ENCODE measurements at places on chromosomes 5 and 9.

DNA sequence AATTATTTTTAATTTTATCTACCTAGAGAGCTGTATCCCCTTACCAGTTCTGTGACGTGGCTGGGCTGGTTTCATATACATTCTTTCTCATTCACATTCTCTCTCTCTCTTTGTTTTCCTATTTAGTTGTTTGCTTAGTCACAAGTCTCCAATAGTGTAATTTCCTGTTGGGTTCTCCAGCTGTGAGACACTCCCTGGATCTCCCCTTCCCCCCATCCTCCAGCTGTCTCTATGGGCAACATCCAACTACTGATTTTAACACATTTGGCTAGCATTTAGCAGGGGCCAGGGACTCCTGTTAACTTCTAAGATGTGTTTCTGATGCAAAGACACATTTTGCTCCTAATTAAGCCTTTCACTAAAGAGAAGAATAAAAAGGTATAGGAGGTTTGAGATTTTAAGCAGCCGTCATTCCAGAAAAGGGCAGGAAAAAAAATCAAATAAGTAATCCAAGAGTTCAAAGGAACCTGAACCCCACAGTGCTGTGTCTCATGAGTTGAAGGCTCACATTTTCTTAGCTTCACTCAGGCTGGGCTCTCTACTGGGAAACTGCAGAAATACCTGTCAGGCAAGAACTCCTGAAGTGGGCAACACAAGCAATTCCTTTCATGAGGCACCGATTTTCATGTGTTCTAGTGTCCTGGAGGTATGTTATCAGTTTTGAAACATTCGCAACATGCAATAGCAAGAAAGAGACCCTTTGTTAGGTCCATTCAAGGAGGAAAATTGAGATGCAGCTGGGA is 198.7 kb upstream of the C9orf72 start:
- no peak for DNase-seq

- DNase-seq = no peak
Observed at GRCh38 chr5:170402508-170402907, 13.3 kb upstream of the KCNMB1 start.

DNA sequence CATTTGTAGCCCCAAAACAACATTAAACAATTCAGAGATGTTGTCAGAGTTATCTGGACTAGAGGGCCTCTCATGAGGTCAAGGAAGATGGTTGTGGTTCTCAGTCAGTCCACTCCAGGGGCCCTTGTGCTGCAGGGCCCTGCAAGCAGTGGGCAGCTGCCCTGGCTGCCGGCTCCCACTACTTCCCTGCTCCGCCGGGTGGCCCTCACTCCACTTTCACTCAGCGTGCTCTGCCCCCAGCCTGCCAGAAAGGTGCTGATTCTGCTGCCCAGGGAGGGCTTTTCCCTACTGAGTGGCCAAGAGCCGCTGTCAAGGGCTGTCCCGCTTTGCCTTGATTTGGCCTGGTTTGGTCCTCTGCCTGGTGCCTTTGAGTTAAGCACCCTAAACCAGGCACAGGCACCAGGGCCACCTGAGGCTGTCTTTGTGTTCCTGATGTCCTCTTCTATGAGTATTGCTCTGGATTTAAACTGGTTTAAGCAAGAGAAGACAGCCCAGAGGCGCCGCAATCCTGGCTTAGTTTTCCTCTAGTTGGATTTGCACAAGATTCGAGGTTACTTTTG is 117.2 kb downstream of the GADD45G start:
- DNase-seq = no peak

DNA sequence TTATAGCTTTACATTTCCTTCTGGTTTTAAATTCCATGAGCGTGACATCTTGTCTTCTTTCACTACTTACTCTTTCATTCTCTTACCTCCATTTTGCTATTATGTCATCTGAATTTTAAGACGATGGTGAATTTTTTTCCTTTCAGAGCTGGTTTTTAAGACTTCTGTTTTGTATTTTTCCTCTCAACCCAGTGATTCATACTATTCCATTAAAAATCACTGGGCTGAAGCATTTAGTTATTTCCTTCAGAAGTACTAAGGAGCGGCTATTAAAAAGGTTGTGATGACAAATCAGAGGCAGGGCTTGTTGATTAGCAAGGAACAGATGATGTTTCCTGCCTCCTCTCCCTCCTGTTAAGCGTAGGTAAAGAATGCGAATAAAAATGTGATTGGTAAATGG is 16.5 kb downstream of the AGXT2 start:
- no peak for DNase-seq

GRCh38 chr5:34511915-34512314 is 144.2 kb upstream of the RAI14 start:
- no peak for DNase-seq

GRCh38 chr5:140633501-140633900 is 526 bp upstream of the CD14 start:
- no peak for DNase-seq

- DNase-seq = peak; percentile 47
Observed at GRCh38 chr9:124202447-124202971, 55.2 kb upstream of the NEK6 start.

GRCh38 chr5:36886791-36887190 is 10.2 kb downstream of the NIPBL start:
- no peak for DNase-seq

DNA sequence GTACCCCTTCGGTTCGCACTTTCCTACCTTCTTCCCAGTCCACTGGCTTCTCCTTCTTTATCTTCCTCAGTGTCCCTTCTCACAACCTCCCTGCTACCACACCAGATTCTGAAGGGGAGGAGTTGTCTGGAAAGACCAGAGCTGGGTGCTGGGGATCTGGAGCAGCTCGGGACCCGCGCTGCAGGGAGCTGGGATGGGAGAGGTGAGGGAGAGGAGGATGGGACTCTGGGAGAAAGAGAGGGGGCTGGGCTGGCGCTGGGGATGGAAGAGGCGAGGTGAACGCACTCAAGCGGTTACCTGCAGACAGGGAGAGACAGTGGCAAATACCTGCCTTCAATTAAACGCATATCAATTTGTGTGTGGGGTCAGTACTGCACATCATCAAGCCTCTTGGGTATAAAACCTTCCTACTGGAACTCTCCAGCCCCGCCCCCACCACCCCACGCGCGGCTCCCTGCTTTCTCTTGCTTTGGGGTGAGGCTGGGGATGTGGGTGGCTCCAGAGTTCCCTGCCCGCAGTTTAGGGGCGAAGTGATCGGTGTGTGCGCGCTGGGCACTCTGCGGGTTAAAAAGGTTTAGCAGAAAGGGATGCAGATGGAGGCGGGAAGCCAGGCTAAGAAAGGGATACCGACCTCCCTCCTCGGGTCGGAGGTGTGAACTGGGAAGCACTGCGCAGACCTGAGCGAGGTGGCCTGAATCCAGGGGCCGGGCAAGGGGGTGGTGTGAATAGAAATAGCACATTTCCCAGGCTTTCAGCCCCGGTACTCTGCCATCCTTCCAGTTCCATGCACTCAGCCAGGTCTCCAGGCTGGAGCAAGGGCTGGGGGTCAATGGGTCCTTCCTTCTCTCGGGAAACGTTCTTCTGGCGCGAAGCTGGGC is 977 bp upstream of the PAM start:
- no peak for DNase-seq

- DNase-seq = no peak
Observed at GRCh38 chr9:14992081-14992480, 81.9 kb upstream of the FREM1 start.

DNA sequence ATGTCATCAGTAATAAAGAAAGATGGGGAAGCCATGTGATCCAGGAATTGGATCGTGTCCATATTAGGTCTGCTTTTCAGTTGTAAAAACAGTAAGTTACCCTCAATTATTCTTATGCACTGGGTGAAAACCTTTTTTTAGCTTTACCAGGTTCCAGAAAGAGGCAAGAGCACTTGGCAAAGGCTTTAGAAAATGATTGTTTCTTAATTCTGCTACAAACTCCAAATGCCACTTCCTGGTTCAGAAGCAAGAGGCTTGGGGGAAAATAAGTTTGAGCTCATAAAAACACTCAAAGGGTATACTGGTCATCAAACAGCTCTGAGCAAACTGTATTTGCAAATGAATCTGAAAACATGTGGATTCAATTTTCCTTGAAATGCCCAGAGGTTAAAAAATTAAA is 615.6 kb downstream of the EBF1 start:
- no peak for DNase-seq

GRCh38 chr9:114291064-114291474 is 31.8 kb upstream of the ORM1 start:
- peak; percentile 52 for DNase-seq

- no peak for DNase-seq
Observed at GRCh38 chr9:109011231-109011671, 2.0 kb downstream of the CTNNAL1 start.

- DNase-seq = no peak
Observed at GRCh38 chr5:67414712-67415111, 218.1 kb upstream of the CD180 start.

GRCh38 chr9:27591093-27591492 is 17.8 kb upstream of the C9orf72 start:
- no peak for DNase-seq

- no peak for DNase-seq
Observed at GRCh38 chr5:144117412-144117811, 53.0 kb downstream of the YIPF5 start.

- DNase-seq = no peak
Observed at GRCh38 chr5:31990701-31991110, 183.4 kb downstream of the GOLPH3 start.

GRCh38 chr5:109853377-109853776 is 163.7 kb downstream of the MAN2A1 start:
- no peak for DNase-seq

DNA sequence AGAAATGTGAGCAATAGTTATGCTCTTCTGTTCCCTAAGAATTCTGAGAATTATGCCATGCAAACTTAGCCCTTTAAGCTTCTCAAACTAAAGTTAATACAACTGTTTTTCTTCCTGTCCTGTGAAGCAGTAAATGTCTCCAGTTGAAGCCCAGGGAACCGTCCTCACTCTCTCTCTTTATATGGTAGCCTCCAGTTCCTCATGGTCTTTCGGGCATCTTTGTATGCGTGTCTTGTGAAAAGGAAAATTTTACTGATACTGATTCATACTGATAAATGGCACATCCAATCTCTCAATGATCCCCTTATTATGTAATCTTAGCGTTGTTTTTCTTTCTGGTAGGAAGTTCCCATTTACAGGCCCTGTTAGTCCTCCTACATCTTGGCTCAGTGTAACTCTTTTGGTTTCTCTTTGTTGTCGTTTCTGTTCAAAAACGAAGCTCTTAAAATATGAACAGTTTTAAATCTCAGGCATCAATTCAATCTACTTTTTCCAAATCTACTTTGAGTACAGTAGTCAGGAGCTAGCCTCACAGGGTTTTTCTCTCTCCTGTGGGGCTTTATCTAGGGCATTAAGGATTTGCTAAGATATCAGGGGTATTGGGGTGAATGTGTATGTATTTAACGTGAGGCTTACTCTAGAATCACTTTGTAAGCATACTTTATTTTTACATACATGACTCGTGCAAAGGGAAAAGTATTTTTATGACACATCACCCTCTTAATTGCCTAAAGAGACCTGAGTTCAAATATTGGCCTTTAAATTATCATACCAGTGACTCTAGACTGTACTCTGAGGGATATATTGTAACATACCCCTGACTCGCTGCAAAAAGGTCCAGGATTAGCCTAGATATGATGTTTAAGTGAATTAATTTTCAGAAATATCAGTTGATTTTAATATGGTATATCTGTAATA is 258.0 kb downstream of the NR3C1 start:
- DNase-seq = no peak

DNA sequence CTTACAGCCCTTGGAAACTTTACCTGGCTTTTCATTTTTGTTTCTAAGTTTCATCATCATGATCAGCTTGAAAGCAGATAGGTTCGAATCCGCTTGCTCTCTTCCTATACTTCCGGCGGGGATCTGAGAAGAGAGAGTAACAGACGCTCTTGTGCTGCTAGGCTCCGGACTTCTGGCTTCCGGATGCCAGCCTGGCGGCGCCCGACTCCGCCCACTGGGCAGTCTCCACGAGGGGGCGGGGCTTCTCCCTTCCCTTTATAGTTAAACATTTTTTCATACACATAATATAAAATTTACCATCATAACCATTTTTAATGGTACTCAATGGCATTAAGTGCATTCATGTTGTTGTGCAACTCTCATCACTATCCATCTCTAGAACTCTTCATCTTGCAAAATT is 49.5 kb upstream of the ELOVL7 start:
- no peak for DNase-seq

DNA sequence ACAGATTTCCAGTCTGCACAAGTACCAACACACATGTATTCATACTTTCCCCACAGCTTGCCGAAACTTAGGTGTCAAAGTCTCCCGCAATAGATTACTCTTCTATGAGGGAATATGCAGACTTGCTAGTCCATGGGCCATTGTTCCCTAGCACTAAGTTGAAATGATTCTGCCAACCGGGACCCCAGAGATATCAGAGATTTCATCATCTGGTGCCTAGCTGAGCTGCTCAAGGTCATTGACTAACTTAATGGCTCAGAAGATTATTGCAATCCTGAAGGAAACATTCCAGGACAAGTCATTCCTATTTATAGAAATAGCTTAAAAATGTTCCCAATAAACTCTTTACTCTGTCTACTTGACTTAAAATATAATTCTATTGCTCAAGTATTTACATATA is 202.6 kb downstream of the PIK3R1 start:
- no peak for DNase-seq

GRCh38 chr9:3912817-3913216 is 387.0 kb upstream of the RFX3 start:
- no peak for DNase-seq

DNA sequence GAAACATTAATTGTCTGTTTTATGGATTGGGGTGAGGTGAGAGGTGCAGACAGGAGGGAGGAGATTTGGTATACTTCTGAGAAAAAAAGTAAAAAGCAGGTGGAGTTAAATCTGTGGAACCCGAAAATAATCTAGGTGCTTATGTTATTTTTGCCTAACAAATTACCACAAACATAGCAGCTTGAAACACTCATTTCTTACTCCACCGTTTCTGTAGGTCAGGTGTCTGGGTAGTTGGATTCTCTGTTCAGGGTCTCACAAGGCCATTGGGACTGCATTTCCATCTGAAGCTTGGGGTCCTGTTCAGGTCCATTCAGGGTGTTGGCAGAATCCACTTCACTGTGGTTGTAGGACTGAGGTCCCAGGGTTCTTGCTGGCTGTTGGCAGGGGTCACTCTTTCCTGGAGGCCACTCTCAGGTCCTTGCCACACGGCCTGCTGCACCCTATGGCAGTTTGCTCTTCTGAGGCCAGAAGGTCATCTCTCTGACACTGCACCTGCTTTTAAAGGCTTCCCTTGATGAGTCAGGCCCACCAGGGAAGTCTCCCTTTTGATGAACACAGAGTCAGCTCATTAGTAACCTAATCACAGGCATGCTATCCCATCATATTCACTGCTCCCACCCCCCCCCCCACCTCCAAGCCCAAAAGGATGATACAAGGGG is 82.2 kb downstream of the TRIO start:
- DNase-seq = no peak

GRCh38 chr5:88480801-88481499 is 212.3 kb upstream of the TMEM161B start:
- no peak for DNase-seq

- DNase-seq = no peak
Observed at GRCh38 chr5:42720251-42720650, 36.4 kb upstream of the CCDC152 start.

DNA sequence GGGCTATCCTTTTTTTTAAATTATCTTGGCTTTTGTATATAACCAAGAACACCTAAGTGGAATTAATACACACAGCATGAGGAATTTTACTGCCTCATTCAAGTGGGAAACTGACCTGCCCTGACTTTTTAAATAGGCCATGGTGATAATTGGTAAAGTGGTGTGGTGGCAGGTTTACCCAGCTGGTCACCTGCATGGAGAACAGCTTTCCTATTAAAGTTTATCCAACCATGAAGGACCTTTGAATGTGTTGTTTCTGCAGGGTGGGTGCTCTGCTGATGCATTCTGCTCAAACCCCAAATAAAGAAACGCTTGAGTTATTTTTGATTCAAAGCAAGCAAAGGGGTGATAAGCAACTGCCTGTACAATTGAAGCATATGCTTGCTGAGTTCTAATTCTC is 261.0 kb upstream of the GRIN3A start:
- no peak for DNase-seq

Data from activated T-helper 1 cell treated with Interleukin-2 at 50 U/mL for 16 hours (primary cell).